Stimulated activated CD4-positive, alpha-beta T cell treated with anti-CD3 and anti-CD28 coated beads, Interleukin-2, amount 100 ng/mL, for 24 hours (primary cell): ENCODE measurements at places on chromosomes 2 and 18.
A peak's percentile ranks its signal among the peaks of the same experiment; 100 is the strongest.

GRCh38 chr2:235051436-235052260 is 99.8 kb downstream of the SH3BP4 start:
- DNase-seq: no peak

DNA sequence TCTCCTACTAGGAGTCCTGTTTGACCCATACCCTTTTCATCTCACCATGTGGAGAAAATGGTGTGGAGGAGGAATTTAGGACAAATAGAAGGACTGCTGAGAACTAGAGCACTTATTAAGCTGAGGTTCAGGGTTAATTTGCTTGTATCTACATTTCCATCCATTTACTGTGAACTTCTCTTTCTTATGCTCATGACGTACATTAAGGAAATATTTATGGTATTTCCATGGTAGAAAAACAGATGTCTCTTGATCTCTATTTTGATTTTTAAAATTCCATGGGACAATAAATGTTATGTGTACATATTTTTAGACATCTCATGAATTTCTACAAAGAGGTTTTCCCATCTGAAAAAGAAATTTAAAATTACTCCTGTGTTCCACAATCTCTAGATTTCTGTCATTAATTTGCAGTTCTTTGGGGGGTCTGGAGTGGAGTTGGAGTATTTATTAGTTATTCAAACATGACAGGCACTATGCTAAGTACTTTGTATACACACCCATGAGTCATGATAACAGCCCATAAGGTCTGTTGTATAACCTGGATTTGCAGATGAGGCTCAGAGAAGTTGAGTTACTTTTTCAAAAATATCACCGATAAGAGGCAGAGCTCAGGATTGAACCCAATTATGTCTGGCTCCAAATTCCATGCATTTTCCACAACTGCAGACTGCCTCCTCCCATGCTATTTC is 112.6 kb downstream of the COPS8 start:
- no peak for DNase-seq

- DNase-seq: no peak
Observed at GRCh38 chr2:240351826-240352426, 83.5 kb upstream of the GPC1 start.

GRCh38 chr2:239024226-239024625 is 176.3 kb downstream of the TWIST2 start:
- no peak for DNase-seq

- DNase-seq: no peak
Observed at GRCh38 chr2:171217330-171217729, 56.6 kb upstream of the TLK1 start.

GRCh38 chr18:10726198-10727068 is 200.6 kb downstream of the NAPG start:
- no peak for DNase-seq

DNA sequence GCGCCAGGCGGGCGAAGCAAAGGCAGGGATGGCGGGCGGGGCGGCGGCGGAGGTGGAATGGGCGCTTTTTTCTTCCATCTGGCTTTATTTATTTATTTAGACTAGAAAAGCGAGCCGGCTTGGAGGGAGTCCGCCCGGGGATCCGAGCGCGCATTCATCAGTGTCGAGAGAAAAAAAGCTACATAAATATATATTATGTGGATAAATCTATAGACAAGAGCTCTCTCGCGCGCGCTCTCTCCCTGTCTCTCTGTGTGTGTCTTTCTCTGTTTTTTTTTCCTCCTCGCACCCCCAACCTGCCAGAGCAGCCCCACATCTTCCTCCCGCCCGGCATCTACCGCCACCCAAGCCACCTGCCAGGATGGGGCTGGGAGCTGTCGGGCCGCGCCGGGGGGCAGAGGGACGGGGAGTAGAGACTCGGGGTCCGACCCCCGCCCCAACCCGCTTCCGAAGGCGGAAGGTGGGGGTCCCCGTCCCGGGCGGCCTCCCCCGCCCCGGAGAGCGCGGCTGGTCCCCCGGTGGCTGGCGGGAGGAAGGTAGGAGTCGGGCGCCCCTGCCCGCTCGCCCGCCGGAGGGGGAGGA is 972 bp upstream of the CELF4 start:
- no peak for DNase-seq

GRCh38 chr2:46171996-46172546 is 125.1 kb upstream of the EPAS1 start:
- DNase-seq: no peak

- no peak for DNase-seq
Observed at GRCh38 chr2:215707608-215708007, 271.7 kb upstream of the FN1 start.

DNA sequence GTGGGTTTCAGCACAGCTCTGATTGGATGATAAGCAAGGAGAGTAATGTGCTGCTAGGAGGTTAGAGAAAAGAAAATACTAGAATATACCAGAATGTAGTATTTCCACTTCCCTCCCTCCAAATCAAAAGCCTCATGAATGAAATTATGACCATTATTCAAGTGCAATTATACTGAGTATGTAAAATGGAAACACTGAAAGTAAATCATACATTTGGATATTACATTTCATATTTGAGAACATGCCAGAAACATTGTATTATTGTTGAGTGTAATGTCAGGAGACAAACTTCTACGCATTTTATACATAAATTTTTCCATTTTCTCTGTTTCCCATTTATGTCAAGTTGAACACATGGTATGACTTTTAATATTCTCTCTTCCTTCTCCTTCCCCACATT is 942 bp upstream of the CETN1 start:
- no peak for DNase-seq

DNA sequence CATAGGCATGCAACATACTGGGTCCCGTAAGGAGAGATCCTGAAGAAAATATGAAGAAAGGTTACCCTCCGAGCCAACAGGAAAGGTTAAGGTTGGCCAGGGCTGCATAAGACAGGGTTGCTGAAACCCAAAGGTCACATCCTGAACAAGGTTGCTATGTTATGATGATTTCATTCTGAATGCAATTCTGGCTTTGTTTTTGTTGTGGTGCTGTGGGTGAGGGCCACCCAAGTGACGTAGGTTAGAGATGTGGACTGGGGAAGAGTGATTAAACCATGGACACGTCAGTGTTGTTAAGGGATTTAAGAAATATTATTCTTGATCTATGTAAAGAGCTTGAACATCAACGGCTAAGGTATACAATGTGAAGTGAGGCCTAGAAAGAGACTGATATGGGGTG is 60.0 kb downstream of the ZEB2 start:
- DNase-seq: no peak

GRCh38 chr18:37471637-37472036 is 94.0 kb downstream of the CELF4 start:
- no peak for DNase-seq

GRCh38 chr2:49037197-49037596 is 117.1 kb downstream of the FSHR start:
- no peak for DNase-seq

DNA sequence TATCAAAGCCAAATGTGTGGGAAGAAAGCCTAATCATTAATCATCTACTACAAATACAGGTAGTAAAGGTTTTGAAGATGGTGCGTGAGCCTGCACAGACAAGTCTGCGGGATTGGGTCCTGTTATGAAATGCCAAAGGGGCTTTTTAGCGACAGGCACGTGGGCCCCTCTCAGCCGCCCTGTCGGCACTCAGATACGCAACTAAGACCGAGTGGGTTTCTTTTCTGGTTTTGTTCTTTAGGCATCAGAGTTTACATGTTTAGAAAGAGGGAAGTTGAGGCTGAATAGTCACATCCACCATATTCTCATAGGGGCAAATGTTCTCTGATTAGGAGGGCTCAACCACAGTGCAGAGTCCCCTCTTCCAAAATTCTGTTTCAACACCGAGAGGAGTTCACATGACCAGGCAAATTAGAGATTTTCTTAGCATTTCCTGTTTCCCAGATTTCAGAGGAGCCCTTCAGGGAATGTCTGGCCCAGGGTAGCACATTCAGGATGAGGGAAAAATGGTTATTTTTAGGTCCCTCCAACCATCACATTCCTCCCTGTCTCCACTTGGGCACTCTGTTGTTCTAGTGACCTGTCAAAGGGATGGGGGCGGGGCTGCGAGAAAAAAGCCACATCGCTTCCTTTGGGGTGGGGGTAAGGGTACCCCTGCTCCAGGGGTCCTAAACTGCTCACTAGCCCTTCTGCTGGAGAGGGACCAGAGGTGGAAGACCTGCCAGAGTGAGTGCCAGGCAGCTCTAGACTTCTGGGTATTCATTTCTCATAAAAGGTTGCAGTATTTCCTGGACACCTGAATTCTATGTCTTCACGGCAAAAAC is 159.2 kb downstream of the BCL2 start:
- DNase-seq: peak; percentile 49

GRCh38 chr18:23908827-23909226 is 105.7 kb upstream of the TTC39C start:
- DNase-seq: no peak

DNA sequence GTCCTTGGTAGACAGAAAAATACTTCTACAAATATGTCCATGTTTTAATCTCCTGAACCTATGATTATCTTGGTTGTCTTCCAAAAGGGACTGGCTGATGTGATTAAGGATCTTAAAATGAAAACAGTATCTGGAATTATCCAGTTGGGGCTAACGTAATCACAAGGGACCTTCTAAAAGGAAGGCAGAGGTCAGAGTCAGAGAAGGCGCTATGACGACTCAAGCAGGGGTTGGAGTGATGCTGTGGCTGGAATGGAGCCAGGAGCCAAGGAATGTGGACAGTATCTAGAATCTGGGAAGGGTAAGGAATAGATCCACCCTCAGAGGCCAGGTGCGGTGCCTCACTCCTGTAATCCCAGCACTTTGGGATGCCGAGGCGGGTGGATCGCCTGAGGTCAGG is 4.2 kb upstream of the USP14 start:
- DNase-seq: no peak

- no peak for DNase-seq
Observed at GRCh38 chr18:45834306-45834705, 8.8 kb downstream of the SIGLEC15 start.

GRCh38 chr2:12514631-12515437 is 201.9 kb upstream of the TRIB2 start:
- DNase-seq: no peak

- no peak for DNase-seq
Observed at GRCh38 chr2:71778936-71779773, 325.8 kb downstream of the DYSF start.

GRCh38 chr2:10241641-10242430 is 60.9 kb upstream of the HPCAL1 start:
- no peak for DNase-seq

- DNase-seq: no peak
Observed at GRCh38 chr2:198638577-198638976, 819.2 kb downstream of the SATB2 start.

- no peak for DNase-seq
Observed at GRCh38 chr2:196415384-196415783, 224.1 kb upstream of the CCDC150 start.

- DNase-seq: no peak
Observed at GRCh38 chr2:135198481-135198880, 146.4 kb downstream of the RAB3GAP1 start.

DNA sequence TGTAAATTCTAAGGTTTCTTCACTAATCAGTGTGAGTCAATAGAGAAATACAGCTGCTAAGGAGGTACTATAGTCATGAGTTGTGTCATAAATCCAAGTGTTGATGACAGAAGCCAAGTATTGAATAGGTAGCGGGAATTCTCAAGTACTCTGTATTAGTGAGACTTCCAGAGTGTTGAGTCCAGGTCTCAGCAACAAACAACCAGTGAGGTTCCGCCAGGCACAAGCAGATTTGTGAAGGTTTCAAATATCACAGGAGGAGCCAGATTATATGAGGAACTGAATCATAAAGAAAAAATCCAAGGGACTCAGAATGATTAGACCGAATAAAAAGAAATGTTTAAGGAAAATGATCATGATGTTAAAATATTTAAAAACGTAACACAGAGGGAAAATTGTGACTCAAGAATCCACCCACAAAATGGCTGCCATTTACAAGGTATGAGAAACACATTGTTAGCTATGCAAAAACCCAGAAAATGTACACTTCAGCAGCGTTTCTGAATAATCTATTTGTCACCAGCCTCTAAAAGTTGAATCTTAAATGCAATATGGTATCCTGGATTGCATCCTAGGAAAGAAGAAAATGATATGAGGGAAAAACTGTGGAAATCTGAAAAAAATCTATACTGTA is 27.3 kb upstream of the EVA1A start:
- DNase-seq: no peak

DNA sequence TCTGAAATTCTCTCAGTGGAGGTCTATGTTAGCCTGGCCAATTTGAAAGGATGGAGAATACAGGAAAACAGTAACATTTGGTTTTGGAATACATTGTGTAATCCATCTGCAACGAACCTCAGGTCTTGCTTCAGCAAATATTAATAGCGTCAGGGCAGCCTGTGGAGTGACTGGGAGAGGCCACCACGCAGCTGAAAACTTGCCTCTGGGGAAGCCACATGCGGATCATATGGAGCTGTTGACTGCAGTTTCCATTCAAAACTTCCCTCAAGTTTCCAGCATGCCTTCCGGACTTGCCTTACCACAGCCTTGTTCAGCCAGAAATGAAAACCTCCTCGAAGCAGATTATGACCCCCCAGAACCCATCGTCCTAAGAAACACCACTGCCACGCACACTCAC is 25.7 kb downstream of the BCL11A start:
- no peak for DNase-seq

GRCh38 chr2:48050711-48051110 is 144.4 kb upstream of the FBXO11 start:
- no peak for DNase-seq

DNA sequence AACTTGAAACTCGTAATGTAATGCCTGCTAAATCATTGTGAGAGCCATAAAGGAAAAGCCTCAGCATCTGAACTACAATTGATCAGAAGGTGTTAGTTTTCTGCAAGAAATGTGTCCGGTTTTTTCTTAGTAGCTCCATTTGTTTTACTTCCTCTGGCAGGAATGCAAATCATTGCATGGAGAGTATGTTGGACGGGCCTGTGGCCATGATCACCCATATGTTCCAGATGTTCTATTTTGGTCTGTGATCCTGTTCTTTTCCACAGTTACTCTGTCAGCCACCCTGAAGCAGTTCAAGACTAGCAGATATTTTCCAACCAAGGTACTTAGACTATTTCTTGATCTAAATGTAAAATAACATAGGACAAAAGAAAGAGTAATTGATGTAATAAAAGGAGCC is 126.6 kb downstream of the DPP4 start:
- no peak for DNase-seq

GRCh38 chr2:239853706-239854327 is 171.3 kb downstream of the NDUFA10 start:
- DNase-seq: no peak

DNA sequence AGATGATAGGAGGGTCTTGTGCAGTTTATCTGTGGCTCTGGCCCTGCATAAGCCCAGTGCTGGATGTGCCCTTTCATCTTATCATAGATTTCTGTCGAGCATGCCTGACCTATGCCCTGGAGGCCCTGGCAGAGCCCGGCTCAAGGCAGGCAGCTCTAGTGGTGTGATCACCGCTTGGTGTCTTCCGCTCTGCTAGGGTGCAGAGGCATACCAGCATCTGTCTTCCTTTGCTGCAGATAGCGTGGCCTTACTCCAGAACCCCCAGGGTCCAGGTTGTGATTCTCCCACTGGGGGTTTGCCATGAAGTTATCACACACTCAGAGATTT is 13.7 kb upstream of the TRAF3IP1 start:
- no peak for DNase-seq

DNA sequence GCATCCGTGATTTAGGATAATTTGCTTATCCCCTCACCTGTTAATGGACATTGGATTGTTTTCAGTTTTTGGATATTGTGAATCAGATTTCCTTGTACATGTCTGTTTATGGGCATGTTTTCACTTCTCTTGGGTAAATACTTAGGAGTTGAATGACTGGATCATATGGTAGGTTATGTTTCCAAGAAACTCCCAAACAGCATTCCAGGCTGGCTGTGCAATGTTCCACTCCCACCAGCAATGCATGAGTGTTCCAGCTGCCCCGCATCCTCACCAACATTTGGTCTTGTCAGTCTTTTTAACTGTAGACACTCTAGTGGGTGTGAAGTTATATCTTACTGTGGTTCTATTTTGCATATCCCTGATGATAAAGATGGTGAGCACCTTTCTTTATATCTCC is 8.9 kb upstream of the LRRFIP1 start:
- DNase-seq: no peak
